RPMI7951 (cell line): ENCODE measurements at places on chromosomes 12 and 14. TPM values are rescaled to one million over a fixed set of nuclear protein-coding genes. Genes with fewer than 3 reads are reported as not detected.
A peak's percentile ranks its signal among the peaks of the same experiment; 100 is the strongest.

SIX1 gene
- total RNA-seq = 6.7 and 7.7 TPM in 2 replicates

MYF6 gene
- total RNA-seq = not detected in 2 replicates

GRCh38 chr12:118151755-118152154, 15.8 kb downstream of the PEBP1 start:
- DNase-seq = no peak

DNA sequence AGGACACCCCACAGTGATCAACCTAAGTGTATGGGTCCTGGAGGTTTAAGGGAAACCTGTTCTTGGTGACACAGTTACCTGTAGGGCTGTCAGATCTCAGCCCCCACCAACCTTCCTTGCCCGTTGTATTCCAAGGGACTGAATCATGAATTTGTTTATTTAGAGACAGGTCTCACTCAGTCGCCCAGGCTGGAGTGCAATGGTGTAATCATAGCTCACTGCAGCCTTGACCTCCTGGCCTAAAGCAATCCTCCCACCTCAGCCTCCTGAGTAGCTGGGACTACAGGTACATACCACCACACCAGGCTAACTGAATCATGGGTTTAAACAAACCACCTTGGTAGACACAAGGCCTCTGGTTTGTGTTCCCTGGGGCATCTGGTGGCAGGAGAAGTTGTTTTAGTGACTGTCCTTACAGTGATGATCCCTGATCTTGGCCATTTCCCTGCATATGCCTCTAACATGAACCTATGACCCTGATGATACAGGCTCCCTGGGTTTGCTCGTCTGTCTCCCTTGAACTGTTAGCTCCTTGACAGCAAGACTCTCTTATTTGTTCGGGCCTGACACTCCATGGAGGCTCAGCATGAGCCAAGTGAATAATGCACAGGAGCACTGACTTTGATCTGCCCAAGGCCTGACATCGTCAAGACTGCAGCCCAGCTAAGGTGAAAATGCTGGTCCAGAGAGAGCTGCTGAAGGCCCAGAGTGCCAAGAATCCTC, 47.9 kb downstream of the PITPNM2 start:
- no peak for DNase-seq

DNA sequence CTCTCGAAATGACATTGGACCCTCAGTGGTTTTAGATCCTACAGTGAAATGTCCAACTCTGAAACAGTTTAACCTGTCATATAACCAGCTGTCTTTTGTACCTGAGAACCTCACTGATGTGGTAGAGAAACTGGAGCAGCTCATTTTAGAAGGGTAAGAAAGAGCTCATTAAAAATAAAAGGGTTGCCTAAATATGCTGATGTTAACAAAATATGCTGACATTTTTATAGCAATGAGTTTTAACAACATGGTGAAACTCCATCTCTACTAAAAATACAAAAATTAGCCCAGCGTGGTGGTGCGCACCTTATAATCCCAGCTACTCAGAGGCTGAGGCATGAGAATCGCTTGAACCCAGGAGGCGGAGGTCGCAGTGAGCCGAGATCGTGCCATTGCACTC, 73.5 kb downstream of the LRRK2 start:
- DNase-seq = no peak

DERA gene
- 58.0 and 65.6 TPM in 2 replicates for total RNA-seq

GRCh38 chr14:95361373-95362137, 41.8 kb upstream of the CLMN start:
- no peak for DNase-seq

DNA sequence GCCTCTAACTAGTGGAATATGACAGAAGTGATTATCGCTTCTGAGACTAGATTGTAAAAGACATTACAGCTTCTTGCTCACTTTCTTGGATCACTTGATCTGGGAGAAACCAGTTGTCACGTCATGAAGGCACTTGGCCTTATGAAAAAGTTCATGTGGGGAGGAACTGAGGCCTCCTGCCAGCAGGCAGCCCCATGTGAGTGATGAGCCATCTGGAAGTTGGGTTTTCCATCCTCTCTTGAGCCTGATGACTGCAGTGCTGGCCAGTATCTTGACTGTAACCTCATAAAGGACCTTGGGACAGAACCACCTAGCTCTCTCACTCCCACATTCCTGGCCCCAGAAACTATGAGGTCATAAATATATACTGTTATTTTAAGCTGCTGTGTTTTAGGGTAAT, 28.0 kb downstream of the TTLL5 start:
- peak; percentile 3 for DNase-seq
